Hematopoietic multipotent progenitor cell treated with erythropoietin and hydrocortisone succinate and interleukin-3 and kit ligand, for 6 days (in vitro differentiated cells): ENCODE measurements at places on chromosomes 3 and 15.

DNA sequence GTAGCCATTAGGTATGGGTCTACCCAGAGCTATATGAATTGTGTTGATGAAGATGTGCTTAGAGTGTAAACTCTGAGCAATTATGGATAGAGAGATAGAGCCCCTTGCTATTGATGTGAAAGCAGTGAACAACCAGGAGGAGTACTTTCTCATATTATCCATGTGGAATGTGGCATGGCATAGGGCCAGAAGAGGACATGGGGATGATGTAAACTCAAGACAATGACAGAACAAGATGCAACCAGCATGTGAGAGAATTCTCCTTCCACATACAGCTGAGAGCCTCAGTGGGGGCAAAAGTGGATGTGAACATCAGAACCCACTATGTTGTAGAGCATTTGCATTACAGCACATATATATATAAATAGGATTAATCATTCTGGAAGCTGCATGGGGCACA is 36.4 kb upstream of the BNC1 start:
- DNase-seq, result no peak

- no peak for DNase-seq
Measured at GRCh38 chr15:49301562-49301961, 121.5 kb upstream of the FGF7 start.

DNA sequence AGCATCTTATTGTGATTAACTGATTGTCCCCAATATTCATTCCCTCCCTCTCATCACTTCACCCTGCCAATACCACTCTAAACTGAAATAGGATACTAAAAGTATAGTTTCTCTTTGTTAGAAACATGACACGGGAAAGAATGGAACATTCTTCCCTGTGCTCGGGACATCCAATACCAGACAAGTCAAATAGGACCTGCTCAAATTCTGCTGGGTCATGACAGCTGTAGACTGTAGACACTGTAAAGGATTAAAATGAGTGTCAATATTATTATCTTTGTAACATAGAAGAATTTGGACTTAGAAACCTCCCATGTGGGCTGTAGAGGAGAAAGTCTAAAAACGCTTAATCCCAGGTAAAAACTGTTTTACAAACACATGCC is 315.0 kb upstream of the NR2E3 start:
- DNase-seq, result no peak

DNA sequence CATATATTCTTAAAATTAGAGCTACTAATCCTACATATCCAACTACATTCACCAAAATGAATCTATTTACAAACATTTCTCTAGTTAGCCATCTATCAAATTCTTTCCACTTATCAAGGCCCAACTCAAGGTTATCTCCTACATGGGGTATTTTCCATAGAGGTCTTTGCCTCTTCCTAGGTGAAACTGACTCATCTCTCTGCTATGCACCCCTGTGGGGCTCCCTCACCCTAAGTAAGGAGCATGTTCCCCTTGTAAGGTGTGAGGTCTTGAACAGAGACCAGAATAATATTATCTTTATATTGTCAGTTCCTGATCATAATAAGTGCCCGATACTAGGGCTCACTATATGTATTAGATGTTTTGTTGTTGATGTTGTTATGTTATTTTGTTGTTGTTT is 74.6 kb upstream of the TSC22D2 start:
- DNase-seq, result no peak

DNA sequence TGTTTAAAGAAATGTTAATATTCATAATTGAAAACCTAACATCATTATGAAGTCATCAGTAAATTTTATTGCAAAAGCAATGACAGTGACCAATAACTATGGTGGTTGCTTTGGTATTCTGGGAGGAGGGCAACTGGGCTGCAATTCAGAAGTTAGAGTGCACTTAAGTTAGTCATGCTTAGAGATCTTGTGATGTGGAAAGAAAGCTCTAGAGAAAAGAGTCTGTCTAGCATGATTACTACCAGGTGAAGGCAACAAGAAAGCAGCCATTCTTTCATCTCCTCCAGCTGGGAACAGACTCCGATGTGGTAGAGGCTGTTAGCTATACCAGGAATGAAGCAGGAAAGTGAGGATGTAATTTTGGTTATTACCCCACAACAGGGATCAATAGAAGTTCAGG is 625.6 kb downstream of the SI start:
- DNase-seq, result no peak

- DNase-seq, result peak; percentile 35
Measured at GRCh38 chr3:119630128-119630879, 30.1 kb downstream of the POPDC2 start.

- DNase-seq, result no peak
Measured at GRCh38 chr3:89186456-89186855, 79.0 kb downstream of the EPHA3 start.

DNA sequence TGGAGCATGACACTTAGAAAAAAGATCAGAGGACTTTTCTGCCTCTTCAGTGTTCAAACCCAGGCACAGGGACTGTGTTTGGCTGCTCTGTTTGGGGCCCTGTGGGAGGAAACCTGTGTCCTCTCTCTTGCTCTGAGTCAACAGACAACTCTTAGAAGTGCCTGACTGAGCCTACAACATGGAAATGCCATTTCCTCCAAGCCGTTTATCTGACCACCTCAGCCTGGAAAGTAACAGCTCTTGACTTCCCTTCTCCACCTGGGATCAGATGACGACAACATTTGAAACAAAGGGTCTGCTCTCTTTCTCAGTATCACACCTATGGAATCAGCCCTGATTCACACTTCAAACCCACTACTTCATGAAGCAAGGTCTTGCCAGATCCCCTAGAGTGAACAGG is 91.3 kb upstream of the CTDSPL start:
- DNase-seq, result no peak

- DNase-seq, result no peak
Measured at GRCh38 chr3:185397676-185398075, 34.7 kb downstream of the MAP3K13 start.

DNA sequence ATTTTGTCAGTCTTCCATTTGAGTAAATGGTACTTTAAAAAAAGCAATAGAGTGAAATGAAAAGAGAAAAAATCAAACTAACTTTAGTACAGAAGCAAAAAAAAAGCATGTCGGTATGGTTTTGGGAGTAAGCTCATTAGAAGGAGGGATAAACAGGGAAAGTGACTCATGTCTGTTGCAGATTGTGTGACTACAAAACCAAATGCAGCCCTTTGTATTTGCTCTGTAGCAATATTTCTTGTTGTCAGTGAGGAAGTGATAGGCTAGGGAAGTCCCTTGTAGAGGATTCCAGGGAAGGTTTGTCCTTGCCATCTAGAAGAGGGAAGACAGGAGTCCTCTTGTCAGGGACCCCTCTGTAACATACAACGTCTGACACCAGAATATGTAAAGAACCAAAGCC is 150.5 kb upstream of the POU1F1 start:
- no peak for DNase-seq

DNA sequence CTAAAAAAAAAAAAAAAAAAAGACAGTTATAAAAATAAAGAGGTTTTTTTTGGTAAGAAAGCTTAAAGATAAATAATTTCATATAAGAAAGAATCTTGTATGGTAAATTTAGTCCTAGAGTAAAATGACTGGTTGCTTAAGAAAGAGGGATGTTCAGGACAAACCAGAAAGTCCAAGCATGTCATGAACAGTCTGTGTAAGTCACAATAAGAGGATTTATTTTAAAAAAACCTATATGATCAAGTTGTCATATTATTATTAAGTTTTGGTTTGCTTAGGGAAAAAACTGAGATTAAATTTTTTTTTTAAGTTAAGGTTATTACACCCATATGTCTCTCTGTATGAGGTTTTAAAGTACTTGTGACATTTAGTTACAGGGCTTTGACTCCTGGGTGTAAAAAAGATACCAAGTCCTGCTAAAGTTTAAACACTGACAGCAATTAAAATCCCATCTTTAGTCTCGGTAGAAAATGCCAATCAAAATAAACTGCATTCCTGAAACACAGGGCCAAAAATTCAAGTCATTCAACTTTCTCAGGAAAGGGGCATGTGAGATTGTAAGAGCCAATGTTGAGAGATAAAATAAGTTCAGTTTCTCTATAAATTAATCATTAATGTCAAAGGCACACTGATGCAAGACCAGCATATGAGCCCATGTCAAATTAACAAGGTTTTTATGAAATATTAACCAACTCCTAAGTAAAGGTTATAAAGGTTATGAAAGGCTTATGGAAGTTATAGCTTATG is 8.5 kb upstream of the BDH1 start:
- DNase-seq, result no peak

DNA sequence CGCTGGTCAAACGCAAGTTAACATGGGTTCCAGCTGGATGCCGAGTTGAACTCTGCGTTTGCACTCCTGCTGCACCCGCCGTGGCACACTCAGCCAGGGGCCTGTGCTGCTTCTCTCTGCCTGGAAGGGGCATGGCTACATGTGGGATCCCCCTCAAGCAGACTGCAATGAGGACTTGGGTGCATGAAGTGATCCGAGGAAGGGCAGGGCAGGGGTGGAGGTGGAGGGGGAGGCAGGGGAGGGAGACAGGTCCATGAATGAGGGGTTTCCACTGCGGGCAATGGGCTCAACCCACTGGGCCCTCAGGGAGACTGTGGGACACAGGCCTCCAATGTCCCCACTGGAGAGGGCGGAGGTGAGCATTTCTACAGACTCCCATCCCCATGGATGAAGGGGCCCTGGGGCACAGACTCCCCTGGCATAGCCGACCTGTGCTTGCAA is 141.6 kb upstream of the MEF2A start:
- no peak for DNase-seq

DNA sequence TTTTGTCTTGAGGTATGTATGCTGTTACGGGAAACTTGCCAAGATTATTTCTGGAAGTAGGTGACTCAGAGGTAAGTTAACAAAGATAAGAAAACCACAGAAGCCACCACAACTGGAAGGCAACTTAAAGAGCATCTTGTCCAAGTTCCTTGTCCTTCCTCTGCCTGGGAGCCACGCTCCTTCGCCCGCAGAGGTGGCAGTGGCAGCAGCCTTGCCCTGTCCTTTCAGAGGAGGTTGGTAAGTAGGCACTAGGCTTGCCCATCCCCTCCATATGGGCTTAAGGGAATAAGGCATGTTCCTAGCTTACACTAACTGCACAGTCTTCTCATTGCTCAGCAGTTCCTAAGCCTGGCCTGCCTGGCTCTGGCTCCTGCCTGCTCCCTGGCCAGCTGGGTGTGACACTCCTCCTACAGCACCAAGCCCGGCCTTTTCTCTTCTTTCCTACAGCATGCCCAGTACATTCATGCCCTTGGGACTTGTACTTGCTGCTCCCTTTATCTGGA is 48.0 kb upstream of the RAB6B start:
- peak; percentile 93 for DNase-seq

DNA sequence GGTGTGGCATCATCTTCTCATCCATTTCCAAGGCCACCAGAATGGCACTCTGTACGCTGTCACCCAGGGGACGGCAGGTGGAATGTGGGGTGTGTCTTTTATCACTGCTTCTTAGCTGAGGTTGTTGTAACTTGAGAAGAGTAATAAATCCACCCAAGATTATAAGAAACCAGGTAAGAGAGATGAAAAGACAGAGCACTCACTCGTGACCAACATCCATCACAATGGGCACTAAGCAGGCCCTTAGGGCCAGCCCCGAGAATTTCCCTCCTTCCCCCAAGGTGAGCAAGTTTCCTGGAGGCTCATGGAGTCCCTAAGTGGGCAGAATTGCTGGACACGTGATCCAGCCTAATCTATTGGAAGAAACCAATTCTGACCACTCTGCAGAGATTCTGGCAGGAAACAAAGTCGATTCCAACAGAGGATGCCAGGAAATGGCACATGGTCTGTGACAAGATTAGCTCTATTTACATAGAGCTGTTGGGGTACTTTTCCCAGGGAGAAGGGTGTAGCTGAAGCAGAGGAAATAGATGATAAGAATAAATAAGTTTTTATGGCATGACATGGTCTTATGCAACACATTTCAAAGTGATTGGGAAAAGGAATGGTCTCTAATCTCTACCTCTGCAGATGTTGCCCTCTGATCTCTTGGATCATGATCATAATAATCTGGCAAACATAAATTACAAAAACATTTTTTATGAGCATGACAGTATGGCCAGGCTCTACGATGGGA is 22.5 kb downstream of the SLC6A20 start:
- DNase-seq, result no peak

DNA sequence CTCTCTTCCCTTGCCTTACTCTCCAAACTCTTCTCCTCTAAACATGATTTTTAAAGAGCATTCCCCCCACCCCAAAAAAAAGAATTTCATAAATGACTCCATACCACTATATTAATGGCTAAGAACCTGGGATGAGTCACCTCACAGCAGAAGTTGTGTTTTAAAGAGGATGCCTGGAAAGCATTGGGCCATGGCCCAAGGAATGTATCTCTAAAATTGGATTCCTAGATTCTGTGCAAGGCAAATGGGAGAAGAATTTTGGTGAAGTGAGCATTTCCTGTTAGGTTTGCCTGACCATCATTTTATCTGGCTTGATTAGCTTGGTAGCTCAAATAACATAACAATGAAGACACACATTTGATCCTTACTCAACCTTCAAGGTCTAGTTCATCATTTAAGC is 251.4 kb downstream of the NR1D2 start:
- no peak for DNase-seq

GRCh38 chr3:137642831-137643230 is 121.3 kb upstream of the SOX14 start:
- DNase-seq, result no peak

- no peak for DNase-seq
Measured at GRCh38 chr15:85810075-85810474, 15.3 kb upstream of the KLHL25 start.

DNA sequence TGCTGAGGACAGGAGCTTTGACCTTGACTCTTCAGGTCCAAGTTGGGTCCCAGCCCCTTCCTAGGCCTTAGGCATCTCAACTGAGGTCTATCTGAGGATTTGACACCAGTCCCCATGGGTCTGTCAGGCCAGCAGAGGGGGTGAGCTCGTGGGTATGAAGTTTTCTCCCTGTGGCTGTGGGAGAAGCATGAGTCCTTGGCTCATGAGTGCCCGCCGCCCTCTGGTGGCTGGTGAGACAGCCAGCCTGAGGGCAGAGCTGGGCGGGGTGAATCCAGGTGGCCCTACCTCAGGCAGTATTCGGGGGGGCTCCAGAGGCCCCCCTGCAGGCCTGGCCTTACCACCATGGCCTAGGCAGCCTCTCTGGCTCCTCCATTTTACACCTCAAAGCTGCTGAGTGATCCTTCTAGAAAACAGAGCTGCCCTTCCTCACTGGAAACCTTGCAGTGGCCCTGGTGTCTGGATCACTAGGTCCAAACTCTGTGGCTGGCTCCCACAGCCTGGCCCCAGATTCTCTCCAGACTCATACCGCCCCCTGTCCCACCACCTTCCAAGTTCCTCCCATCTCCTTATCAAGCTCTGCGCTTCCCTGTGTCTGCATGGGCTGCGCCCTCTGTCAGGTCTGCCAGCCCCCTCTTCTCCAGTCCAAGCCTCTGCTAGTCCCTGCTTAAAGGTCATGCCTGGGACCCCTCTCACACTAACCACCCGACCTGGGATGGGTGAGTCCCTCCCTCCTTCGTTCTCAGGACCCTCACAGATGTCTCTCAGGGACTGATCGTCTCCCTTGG is 16.1 kb downstream of the SH2D7 start:
- DNase-seq, result peak; percentile 95
